SK-N-SH treated with all-trans-retinoic acid at 6 μM for 48 hours (cell line): ENCODE measurements at places on chromosomes 7 and 10.

GRCh38 chr7:131238347-131238931, 89.2 kb upstream of the MKLN1 start:
- ATAC-seq: no peak

DNA sequence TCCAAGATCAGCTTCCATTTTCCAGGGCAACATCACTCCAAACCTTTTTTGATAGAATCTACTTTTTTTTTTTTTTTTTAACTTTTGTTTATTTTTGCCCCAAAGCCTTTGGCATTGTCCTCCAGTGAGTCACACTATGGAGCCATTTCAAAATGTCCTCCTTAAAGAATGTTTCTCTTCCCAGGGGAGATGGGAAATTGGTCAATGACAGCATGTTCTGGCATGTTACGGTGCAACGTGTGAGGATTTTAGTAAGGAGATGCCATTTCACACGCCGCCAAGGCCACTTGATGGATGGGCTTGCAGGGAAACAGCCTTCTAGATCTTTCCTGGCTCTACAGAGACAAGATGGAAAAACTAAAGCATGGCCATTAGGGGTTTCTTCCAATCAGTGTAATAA, 30.7 kb upstream of the TRIL start:
- ATAC-seq: no peak

- peak; percentile 64 for ATAC-seq
Measured at GRCh38 chr7:30906515-30907240, 5.0 kb upstream of the AQP1 start.

- peak; percentile 93 for ATAC-seq
Measured at GRCh38 chr10:73879296-73880173, 5.2 kb upstream of the CAMK2G start.

DNA sequence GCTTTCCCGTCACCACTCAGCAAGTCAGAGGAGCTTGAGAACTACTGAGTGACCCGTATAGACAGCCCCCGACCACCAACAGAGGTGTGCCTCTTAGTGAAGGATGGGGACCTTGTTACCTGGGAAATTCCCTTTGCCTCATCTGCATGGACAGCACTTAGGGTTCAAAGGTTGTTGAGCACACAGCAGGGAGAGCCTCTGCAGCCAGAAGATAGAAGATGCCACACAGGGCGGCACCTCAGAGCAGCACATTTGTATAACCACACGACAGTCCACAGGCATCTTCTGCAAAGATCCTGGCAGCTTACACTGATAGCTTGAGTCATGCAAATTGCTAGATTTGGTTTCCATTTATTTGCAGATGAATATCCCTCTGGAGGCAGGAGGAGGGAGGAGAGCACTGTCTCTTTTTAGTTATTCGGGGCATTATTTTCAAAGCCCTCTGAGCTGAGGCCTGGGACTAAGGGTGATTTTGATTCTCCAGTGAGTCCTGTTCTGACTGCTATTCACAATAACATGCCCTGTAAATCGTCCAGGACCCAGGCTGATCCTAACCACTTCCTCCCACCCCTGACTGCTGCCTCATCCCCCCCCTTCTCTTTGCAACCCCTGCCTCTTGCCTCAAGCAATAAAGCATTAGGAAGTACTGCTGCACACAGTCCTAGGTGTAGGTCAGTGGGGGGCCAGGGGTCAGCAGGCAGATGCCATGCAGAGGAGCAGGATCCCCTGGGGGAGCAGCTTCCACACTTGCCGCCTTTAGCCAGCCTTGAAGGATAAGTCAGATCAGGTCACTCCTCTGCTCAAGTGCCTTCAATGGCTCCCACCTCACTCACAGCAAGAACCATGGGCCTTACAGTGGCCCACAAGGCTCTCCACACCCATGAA, 24.6 kb upstream of the INMT start:
- ATAC-seq: peak; percentile 31; the same call in 2 of the 3 replicates

DNA sequence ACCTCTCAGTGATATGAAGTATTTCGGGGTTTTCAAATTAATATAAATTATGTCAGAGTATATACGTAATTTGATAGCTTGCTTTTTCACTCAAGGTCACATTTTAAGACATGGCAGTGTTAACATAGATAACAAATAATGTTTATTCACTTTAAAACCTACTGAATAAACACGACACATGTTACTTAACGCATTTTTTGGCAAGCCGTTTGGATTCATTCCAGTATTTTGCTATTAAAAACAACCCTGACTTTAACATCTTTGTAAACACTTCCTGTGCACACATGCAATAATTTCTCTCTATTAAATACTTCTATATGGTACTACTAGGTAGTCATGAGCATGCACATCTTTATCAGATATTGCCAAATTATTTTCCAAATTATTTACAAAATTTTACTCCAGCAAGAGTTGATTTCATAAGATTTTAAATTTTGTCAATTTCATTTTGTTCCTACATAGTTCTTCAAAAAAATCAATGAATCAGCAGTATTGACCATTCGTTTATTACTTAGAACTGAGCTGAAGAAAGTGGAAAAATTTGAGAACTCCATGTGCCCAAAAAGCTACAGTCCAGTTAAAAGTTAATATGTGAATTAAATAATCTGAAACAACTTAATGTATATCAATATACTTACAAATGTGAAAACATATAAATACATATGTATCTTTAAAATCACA, 26.8 kb upstream of the THSD7A start:
- no peak for ATAC-seq

DNA sequence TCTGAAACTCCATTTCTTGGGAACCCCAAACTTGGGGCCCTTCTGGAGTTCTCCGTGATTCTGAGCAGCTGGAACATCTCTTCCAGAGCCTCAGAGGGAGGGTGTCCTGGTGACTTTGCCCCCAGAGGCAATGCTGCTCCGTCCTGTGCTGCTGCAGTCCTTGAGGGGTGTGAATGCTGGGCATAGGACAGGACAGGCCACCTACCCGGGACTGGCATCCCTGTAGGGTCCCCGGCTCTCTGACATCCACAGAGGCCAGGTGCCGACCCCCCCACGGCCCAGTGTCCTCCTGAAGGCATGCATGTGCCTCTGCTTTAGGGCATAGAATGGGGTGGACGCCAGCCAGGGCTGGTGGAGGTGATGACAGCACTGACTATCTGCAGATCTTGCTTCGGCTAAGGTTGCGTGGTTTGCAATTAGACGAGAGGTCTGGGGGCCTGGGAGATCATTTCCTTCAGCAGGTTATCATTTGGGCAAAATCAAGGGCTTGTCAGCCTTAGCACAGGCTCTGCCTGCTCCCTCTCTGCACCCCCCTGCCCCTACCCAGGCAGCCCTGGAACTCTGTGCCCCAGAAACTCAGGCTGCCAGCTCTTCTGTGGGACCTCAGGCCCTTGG, 136.9 kb upstream of the GPR26 start:
- no peak for ATAC-seq

DNA sequence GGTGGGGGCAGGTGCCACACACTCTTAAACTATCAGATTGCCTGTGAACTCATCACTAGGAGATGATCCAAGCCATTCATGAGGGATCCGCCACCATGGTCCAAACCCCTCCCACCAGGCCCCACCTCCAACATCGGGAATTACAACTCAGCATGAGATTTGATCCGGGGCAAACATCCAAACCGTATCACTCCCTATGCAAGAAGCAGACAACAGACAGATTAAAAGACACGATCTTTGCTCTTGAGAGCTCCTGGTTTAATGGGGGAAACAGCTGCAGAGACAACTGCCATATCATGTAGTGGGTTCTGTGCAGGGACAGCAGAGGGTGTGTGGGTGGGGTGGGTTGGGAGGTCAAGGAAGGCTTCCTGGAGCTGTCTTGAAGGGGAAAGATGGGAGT, 123.6 kb downstream of the EMX2 start:
- no peak for ATAC-seq

GRCh38 chr7:66743920-66744319, 3.4 kb downstream of the RABGEF1 start:
- no peak for ATAC-seq

DNA sequence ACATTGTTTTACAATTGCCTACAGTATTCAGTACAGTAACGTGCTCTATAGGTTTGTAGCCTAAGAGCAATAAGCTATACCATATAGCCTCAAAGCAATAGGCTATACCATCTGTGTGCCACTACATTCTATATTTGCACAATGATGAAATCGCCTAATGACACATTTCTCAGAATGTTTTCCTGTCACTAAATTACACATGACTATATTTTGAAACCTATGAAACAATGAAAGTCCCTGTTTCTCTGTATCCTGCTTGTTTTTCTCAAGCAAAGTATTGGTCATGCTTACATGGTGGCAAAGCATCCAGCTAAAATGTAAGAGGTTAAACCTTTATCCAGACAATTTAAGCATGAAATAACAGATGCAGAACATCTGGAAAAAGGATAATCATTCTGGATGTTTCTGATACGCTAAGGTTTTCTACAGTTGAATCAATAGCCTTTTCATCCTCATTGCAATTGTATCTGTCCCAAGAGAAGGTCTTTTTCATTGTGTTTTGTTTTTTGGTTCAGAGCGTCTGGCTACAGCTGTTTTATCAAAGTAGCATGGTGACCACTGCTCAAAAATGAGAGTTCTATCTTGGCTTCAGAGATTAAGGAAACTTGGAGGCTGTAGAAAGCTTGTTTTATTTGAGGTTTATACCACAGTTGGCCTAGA, 81.7 kb downstream of the CSTF2T start:
- no peak for ATAC-seq

DNA sequence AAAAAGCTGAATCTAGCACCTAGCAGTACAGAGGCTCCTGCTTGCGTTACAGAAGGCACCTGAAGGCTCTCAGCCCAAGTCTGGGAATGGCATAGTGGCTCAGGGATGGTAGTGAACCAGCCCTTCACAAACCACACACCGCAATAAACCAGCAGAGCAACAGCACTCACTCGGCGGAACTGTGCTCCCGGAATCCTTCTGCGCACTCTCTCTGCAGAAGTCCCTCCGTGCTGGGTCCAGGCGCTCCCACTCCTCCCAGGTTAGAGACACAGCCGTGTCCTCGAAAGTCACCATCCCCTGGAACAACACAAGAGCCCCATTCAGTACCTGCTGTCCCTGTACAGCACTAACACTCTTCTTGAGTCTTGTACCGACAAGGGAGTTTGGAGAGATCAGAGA, 1.5 kb downstream of the ZNF394 start:
- no peak; the same call in 2 of the 3 replicates for ATAC-seq

- ATAC-seq: no peak; the same call in 1 of the 3 replicates
Measured at GRCh38 chr10:5927306-5927705, 37.3 kb downstream of the FBH1 start.

GRCh38 chr7:149245244-149245643, 5.8 kb downstream of the ZNF212 start:
- ATAC-seq: no peak

DNA sequence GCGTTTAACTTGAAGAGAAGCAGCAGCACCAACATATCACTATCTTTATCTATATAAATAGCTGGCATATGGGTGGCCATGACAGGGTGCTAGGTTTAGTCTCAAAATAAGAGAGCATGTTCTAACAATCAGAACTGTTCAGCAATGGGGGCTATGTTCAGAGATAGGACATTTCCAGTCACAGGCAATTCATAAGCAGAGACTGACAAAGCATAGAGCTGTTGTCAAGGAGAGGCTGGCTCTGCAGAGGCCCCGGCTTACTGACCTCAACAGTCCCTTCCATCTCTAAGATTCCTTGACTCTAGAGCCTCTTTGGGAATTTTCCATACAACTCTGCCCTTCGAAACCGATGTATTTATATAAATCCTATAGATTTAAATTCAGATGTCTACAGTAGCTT, 17.2 kb downstream of the ANK3 start:
- no peak for ATAC-seq

DNA sequence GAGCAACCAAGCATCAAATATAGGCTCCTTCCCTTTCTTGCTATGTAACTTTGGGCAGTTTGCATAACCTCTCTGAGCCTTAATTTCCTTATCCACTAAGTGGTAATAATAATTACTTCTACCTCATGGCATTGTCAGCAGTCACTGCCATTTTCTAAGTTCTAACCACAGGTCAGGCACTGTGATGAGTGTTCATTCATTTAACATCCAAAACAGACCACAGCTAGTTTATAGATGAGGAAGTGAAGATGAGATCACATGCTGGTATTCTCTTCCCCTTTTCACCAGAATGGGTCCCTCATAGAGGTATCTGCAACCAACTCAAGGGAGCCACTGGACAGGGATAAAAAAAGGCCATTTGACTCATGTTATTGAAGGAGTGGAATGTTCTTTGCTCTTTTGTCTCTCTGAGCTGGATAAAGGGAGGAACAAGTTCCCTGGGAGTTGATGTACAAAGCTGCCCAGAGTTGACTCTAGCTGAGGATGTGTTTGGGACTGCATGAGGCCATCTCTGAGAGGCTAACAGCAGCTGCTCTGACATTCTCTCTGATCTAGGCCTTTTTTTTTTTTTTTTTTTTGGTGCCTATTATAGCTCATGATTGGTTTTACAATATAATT, 65.0 kb downstream of the DNAJC12 start:
- ATAC-seq: no peak

GRCh38 chr10:17214971-17215781, 12.9 kb upstream of the VIM start:
- peak; percentile 67 for ATAC-seq
